H7 (cell line): ENCODE measurements at places on chromosomes 16 and 17.

GRCh38 chr16:84947022-84947421 lies 64.3 kb downstream of the ZDHHC7 start:
- DNase-seq = no peak

DNA sequence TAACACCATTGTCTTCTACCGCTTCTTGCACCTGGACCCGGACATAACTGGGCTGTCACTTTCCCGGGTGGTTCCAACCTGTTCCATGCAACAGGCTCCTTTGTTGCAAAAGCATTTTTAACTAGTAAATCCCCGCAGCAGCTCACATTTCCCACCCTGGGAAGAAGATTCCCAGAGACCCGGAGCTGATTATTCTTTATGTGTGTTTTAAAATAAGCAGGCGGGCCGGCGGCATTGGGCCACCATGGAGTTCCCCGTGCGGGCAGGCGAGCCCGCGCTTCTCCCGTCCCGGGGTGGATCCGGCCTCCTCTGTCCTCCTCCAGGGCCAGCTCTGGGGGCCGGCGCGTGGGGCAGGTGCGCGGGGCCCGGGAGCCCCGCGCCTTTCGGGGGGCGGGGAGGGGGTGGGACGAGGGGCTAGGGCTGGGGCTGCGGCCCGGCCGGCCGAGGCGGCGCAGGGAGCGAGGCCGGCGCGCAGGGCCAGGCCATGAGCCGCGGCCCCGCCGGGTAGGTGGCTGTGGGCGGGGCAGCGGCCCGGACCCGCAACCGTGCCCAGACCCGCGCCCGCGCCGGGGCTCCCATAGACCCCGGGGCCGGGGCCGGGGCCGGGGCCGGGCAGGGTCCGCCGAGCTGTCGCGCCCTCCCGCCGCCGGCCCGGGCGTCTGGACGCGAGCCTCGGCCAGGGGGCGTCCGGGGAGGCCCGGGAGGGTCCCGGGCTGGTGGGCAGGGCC lies 1.7 kb downstream of the CRAMP1 start:
- DNase-seq = peak; percentile 89

GRCh38 chr16:85625053-85625452 lies 11.9 kb downstream of the GSE1 start:
- DNase-seq = peak; percentile 82

DNA sequence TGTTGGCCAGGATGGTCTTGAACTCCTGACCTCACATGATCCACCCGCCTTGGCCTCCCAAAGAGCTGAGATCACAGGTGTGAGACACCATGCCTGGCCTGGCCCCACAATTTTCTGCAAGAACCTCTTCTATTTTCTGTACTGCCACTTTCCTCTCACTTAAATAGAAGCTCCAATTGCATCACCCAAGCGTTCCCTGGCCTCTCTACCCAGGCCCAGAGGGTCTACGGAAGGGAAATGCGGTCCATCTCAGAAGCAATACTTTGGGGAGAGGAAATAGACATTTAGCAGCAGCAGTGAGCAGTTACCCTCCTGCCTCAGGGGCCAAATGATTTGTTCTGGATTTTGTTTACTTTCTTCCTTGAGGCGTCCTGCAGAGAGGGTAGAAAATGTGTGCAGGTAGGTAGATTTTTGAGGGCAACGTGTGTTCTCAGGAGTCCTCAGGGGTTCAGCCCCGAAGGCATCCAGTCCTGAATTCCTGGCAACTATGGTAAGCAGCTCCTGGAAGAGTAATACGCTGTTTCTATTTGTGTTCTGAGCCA lies 11.0 kb downstream of the SLC6A4 start:
- no peak for DNase-seq

DNA sequence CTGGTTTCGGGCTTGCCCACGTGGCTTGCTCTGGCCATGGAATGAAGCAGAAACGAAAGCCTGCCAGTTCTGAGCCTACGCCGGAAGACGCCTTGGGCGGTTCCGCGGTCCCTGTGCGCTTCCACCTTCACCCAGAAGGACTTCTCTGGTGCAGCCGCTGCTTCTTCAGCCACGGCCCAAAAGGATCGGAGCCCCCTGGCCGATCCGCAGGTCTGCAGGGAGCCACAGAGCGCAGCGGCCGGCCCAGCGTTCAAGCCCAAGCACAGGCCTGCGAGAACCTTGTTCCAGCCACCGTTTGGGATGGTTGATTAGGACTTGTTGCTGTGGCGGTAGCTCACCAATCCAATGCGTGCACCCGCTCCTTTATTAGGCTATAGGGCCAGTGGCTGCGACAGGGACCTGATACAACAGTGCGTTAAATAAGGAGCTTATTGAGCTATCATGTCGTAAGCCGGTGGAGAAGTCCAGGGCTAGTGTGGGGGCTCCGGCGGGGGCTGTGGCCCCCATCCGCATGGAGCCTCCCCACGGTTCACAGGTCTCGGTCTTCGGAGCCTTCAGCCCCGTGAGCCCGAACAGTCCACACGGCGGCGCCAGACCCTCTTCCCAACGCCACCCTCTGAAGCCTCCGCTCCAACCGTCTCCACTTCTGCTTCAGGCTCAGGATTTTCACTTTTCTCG lies 10.2 kb upstream of the MPP2 start:
- peak; percentile 86 for DNase-seq

- DNase-seq = no peak
Measured at GRCh38 chr16:23931199-23931598, 95.4 kb downstream of the PRKCB start.

- no peak for DNase-seq
Measured at GRCh38 chr17:40922239-40922638, 15.2 kb downstream of the KRT23 start.

GRCh38 chr17:58005728-58006559 lies 1.1 kb downstream of the SRSF1 start:
- DNase-seq = no peak

GRCh38 chr17:67244431-67245072 lies 444 bp downstream of the HELZ start:
- DNase-seq = peak; percentile 74
